ENCODE measurements at places on chromosomes 4 and X.

DNA sequence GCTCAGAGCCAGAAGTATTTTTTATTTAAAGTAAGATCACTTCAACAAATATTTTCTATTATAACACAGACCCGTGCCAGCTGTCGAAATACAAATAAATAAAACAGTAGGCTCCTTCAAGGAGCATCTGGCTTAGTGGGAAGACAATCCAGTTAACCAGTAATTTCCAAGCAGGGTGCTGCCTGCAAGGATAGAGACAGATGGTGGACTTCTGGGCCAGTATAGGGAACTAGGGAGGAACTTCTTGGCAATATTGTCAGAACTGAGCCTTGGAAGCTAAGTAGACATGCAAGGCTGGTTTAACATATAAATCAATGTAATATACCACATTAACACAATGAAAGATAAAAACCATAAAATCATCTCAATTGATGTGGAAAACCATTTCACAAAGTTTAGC, 17.0 kb upstream of the MTMR1 start:
- DNase-seq: no peak

- DNase-seq: no peak
Measured at GRCh38 chrX:47864300-47864699, 27.6 kb downstream of the ZNF81 start.

DNA sequence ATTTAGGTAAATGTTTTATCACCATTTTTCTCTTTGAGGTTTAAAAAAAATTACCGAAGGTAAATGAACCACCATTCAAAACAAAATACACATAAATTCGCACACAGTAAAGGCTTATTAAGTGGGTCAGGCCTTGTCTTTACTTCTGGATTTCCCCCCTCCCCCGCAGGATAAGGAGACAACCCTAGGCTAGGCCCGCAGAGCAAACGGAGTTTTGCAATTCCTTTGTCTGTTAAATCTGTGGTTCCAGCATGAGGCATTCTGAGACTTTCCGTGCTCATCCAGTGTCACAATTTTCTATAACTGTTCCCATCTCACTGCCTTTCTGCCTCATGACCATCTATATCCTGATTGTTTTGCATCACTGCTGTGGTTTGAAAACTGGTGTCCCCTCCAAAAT, 307.4 kb downstream of the DCHS2 start:
- DNase-seq: no peak

- DNase-seq: no peak
Measured at GRCh38 chrX:149222040-149222439, 283.1 kb downstream of the IDS start.
